CD4-positive, alpha-beta T cell treated with Interleukin-12 subunit alpha and Interleukin-12 subunit beta, for 1 hour (primary cell): ENCODE measurements at places on chromosomes 3 and 15.

DNA sequence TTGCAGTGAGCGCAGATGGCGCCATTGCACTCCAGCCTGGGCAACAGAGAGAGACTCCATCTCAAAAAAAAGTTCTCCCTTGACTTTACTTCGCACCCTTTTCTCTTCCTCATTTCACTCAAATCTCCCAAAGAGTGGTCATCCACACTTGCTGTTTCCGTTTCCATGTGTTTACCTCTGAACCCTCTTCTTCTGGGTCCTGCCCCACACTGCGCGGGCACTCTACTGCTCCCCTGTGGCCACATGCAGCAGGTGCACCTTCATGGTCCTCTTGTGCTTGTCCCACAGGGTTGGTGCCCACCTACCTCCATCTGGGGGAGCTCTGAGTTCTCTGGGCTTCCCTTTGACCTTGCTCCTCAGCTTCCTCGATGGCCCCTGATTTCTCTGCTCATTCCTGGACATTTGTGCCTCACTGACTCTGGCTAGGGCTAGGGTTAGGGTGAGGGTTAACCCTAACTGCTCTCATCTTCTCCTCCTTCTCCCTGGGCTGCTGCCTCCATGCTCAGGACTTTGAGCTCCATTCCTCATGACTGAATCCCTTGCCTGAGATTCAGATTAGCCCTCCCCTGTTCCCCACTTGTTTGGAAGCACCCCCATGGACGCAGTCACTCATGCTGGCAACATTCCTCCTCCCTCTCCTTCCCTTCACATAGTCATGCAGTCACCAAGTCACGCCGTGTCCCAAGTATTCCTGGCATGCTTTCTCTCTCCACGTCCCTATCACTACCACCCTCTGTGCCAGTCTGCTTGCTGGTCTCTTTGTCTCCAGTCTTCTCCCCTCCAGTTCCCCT lies 26.6 kb upstream of the KY start:
- DNase-seq, result no peak

- DNase-seq, result no peak
Measured at GRCh38 chr3:73321286-73321999, 260.0 kb downstream of the EBLN2 start.

- DNase-seq, result no peak
Measured at GRCh38 chr3:45034612-45035252, 8.6 kb downstream of the CLEC3B start.

GRCh38 chr15:59424616-59425015 lies 13.4 kb upstream of the FAM81A start:
- no peak for DNase-seq

GRCh38 chr15:81085898-81086297 lies 48.2 kb upstream of the CFAP161 start:
- DNase-seq, result no peak

- DNase-seq, result no peak
Measured at GRCh38 chr3:66404903-66405700, 95.7 kb downstream of the LRIG1 start.

DNA sequence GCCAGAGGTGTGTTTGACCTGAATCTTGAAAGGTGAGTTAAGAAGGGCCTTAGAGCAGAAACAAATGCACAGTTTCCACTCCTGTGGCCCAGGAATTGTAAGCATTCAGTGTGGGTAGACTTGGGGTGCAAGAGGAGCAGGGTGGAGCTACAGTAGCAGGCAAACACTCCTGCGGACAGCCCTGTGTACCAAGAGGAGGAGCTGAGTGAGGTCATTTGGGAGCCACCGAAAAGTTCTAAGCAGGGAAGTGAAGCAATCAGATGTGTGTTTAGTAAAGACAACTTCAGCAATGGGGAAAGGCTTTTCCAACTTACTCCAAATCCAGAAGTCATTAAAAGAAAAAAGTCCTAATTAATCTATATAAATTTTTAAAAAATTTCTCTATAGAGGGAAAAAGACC lies 99.3 kb downstream of the ARHGEF26 start:
- no peak for DNase-seq
